ENCODE measurements at places on chromosomes 16 and 17. TPM values are rescaled to one million over a fixed set of nuclear protein-coding genes. Genes with fewer than 3 reads are reported as not detected.

Gene CDC6
- 1.3 TPM for total RNA-seq

Gene CDIP1
- total RNA-seq: 4.9 TPM

Gene KRTAP9-4
- not detected for total RNA-seq

Gene HOXB8
- 0.51 TPM for total RNA-seq

Gene STX1B
- 2.1 TPM for total RNA-seq

Gene CCL14
- total RNA-seq: not detected

Gene PRSS22
- total RNA-seq: not detected

Gene UTS2R
- total RNA-seq: not detected

Gene WFDC1
- total RNA-seq: 34.0 TPM

Gene MVD
- total RNA-seq: 204 TPM

Gene DPEP3
- total RNA-seq: not detected

Gene TELO2
- total RNA-seq: 10.9 TPM

Gene COPZ2
- total RNA-seq: 49.8 TPM

Gene IRX6
- not detected for total RNA-seq

Gene CDH5
- total RNA-seq: under 0.01 TPM

Gene CA4
- not detected for total RNA-seq

Gene CD300H
- not detected for total RNA-seq

Gene TAC4
- total RNA-seq: not detected

Gene GAST
- total RNA-seq: not detected

Gene ZDHHC1
- total RNA-seq: 4.4 TPM

Gene EPX
- total RNA-seq: not detected

Gene CALB2
- total RNA-seq: 1.3 TPM

Gene PPY
- not detected for total RNA-seq

Gene CASKIN2
- total RNA-seq: 8.3 TPM

Gene SLC16A6
- 1.5 TPM for total RNA-seq

Gene EXOC7
- 88.8 TPM for total RNA-seq

Gene MGAT5B
- 0.17 TPM for total RNA-seq

Gene FOXL1
- total RNA-seq: 24.1 TPM

Gene ZFP3
- total RNA-seq: 3.1 TPM

Gene MPV17L
- 0.66 TPM for total RNA-seq

Gene CCDC78
- 1.8 TPM for total RNA-seq

Gene OR4D1
- total RNA-seq: not detected

Gene MYADML2
- total RNA-seq: not detected

Gene LPO
- total RNA-seq: not detected

Gene CBX8
- 4.0 TPM for total RNA-seq

Gene FOXF1
- total RNA-seq: 31.5 TPM

Gene HEATR9
- total RNA-seq: not detected

Gene TP53TG3B
- not detected for total RNA-seq

Gene TAT
- total RNA-seq: not detected

Gene SDK2
- under 0.01 TPM for total RNA-seq

Gene SCARF1
- total RNA-seq: 0.99 TPM

Gene BLMH
- total RNA-seq: 27.5 TPM

Gene ATP2A3
- total RNA-seq: 12.4 TPM

Gene CLDN7
- total RNA-seq: 17.2 TPM

Gene CA5A
- not detected for total RNA-seq
